SK-N-SH (cell line): ENCODE measurements at places on chromosomes 6 and 20. TPM values are rescaled to one million over a fixed set of nuclear protein-coding genes. Genes with fewer than 3 reads are reported as not detected.

DNA sequence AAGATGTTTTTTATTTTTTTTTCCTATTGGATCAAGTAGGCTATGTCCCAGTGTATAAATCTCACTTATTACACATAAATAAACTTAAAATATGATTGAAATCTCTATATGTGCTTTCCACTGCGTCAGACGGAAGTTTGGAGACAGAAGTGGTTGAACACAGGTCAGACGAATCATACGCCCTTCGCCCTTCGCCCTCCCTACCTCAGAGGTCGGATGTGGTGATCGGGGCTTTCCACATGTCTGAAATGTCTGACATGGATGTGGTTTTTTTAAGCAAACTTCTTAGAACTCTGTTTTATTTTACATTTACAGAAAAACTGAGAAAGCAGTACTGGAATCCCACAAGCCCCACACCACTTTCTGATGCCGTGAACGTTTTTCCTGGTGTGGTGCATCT is 344.4 kb downstream of the THBS2 start:
- H3K36me3 ChIP-seq = no peaks in the 10 kb centered on the region
- H3K27me3 ChIP-seq = no peaks in the 10 kb centered on the region
- DNase-seq = no peak
- no peak overlapping the region for H3K27ac ChIP-seq

- no peaks in the 10 kb centered on the region for H3K36me3 ChIP-seq
- peak; percentile 58 for DNase-seq
- peaks cover 3% of the 10 kb centered on the region for H3K4me1 ChIP-seq
- peak overlapping the region; percentile 75 for H3K27ac ChIP-seq
- H3K27me3 ChIP-seq = no peaks in the 10 kb centered on the region
Observed at GRCh38 chr6:39558079-39558478, 167.1 kb downstream of the KIF6 start.

DNA sequence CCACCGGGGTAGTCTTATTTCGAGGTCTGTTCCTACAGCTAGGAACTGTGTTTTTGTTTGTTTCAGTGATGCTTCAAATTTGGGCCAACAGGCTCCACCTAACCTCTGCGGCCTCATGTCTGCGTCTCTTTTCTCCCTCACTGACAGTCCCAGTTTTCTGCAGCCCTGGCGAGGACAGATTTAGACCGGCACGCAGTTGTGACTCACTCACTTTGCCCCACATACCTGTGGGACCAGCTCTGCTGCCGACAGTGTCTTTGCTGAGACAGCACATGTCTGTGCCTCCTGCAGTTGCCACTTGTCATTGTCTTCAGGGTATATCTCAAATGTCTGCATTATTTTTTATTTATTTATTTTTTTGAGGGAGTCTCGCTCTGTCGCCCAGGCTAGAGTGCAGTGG is 29.2 kb downstream of the OSBPL2 start:
- no peak overlapping the region for H3K27ac ChIP-seq
- no peaks in the 10 kb centered on the region for H3K27me3 ChIP-seq
- H3K4me3 ChIP-seq = no peak overlapping the region
- H3K4me1 ChIP-seq = no peaks in the 10 kb centered on the region
- DNase-seq = no peak

GRCh38 chr6:16656451-16656850 is 104.8 kb downstream of the ATXN1 start:
- no peak overlapping the region for H3K27ac ChIP-seq
- H3K36me3 ChIP-seq = peaks cover 3% of the 10 kb centered on the region; the same call in 1 of the 2 replicates
- DNase-seq = no peak
- H3K27me3 ChIP-seq = no peaks in the 10 kb centered on the region
- no peaks in the 10 kb centered on the region; the same call in 1 of the 2 replicates for H3K4me1 ChIP-seq

Gene CASS4
- 0.02 TPM in 1 of 2 replicates, not detected in the other for polyA plus RNA-seq

Gene CLPSL2
- polyA plus RNA-seq = not detected in 2 replicates

Gene FRK
- under 0.01 and 0.02 TPM in 2 replicates for polyA plus RNA-seq

DNA sequence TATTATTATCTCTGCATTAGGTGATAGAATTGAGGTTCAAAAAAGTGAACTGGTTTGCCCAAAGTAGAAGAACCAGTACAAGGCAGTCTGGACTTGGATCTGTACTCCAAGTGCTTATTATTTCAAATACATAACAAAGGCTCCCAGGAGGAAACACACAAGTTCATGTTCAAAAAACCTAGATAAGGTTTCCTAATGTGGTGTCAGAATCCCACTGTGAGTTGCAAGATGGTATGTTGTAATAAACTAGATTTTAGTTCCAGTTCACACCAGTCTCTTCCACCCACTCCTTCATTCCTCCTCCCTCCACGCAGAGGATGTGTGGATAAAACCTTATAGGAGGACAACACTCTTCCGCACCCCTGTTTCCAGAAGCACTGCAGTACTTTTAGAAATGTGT is 42.8 kb downstream of the KIAA0319 start:
- H3K36me3 ChIP-seq = no peaks in the 10 kb centered on the region
- H3K27ac ChIP-seq = no peak overlapping the region
- H3K27me3 ChIP-seq = no peaks in the 10 kb centered on the region
- H3K4me3 ChIP-seq = no peak overlapping the region

DNA sequence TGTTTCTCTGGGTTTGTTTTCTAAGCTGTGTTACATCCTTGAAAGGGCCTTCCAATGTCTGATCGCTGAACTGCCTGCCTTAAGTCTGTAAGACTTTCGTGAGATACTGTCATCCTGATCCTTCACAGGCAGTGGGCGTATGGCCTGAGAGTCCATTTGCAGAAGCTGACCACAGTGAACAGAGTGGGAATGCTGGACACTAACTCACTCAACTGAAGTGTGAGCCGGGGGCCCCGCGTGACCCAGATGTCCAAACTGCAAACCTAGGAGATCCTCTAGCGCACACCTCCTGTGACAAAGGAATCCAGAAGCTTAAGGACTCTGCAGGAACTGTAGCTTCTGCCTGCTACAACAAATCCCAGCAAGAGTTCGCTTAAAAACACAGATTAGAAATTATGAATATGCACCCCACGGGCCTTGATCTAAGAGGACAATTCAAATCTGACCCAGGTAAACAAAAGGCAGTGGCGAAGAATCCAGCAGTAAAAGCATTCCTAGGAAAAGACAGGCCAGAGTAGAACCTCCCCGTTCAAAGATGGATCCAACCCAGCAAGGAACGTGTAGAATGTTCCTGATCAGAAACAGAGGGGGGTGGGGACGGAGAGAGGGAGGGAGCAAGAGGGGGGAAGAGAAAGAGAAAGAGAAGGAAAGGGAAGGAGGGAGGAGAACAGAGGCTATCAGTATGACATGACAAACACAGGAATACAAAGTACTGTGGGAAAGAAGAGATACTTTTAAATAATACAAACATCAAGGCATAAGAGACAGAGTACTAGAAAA is 135.0 kb upstream of the AFDN start:
- no peaks in the 10 kb centered on the region for H3K27me3 ChIP-seq
- no peak for DNase-seq
- H3K36me3 ChIP-seq = no peaks in the 10 kb centered on the region
- H3K4me1 ChIP-seq = no peaks in the 10 kb centered on the region
- no peak overlapping the region for H3K27ac ChIP-seq

GRCh38 chr6:161922631-161923119 is 648.8 kb upstream of the AGPAT4 start:
- peak; percentile 69 for DNase-seq
- no peaks in the 10 kb centered on the region for H3K36me3 ChIP-seq
